ENCODE measurements at places on chromosomes 2 and 18.

- no peak for DNase-seq
Observed at GRCh38 chr2:110871637-110872036, 139.3 kb downstream of the ACOXL start.

- no peak for DNase-seq
Observed at GRCh38 chr2:118845522-118846441, 1.7 kb downstream of the EN1 start.

GRCh38 chr2:46964835-46965560, 49.4 kb upstream of the MCFD2 start:
- DNase-seq, result no peak

GRCh38 chr2:195498176-195498575, 158.8 kb upstream of the SLC39A10 start:
- DNase-seq, result peak; percentile 52

DNA sequence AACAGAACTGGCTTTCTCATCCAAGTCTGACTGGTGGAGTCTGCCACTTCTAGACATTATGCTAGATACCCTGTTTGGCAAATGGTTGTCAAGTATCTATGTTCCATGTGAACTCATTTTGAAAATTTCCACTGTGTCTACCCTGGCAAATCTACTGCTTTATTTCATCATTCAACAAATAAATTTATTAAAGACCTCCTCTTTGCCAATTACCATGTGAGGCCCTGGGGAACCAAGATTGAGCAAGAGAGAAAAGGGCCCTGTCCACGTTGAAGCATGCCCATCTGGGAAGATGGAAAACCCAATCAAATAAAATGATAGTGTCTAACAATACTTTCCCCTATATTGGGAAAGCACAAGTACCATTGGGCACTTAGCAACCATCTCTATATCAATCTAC, 582.4 kb downstream of the IRS1 start:
- no peak for DNase-seq

- no peak for DNase-seq
Observed at GRCh38 chr2:18883616-18884456, 294.5 kb upstream of the NT5C1B start.

GRCh38 chr2:137708311-137708710, 256.0 kb upstream of the HNMT start:
- DNase-seq, result no peak

- DNase-seq, result no peak
Observed at GRCh38 chr2:119721462-119721861, 38.3 kb upstream of the PTPN4 start.

- no peak for DNase-seq
Observed at GRCh38 chr2:199207011-199207410, 250.7 kb downstream of the SATB2 start.

Data from activated T-cell treated with anti-CD3 and anti-CD28 coated beads, Interleukin-2, amount 50 U/mL, for 24 hours (primary cell).